Brain microvascular endothelial cell (primary cell): ENCODE measurements at places on chromosomes 1 and 21.

GRCh38 chr1:160675641-160676410 lies 29.0 kb upstream of the SLAMF1 start:
- peak; percentile 50 for DNase-seq

DNA sequence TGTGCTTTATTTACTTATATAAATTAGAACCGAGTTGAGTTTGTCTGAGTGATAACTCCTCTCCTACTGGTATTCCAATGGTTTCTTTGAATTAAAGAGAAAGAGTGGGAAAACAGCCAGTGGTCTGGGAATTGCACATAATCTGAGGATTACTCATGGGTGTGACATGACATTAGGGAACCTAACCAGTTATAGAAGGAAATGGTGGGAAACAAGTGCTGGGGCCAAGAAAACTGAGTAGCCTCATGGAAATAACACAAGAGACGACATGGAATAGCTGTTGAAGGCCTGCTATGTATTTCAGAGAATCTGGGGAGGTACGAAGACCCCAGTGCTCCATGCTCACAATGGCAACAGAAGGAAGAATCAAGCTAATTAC lies 41.8 kb upstream of the LRRC52 start:
- no peak for DNase-seq

GRCh38 chr1:5564578-5565257 lies 427.5 kb downstream of the NPHP4 start:
- no peak for DNase-seq

DNA sequence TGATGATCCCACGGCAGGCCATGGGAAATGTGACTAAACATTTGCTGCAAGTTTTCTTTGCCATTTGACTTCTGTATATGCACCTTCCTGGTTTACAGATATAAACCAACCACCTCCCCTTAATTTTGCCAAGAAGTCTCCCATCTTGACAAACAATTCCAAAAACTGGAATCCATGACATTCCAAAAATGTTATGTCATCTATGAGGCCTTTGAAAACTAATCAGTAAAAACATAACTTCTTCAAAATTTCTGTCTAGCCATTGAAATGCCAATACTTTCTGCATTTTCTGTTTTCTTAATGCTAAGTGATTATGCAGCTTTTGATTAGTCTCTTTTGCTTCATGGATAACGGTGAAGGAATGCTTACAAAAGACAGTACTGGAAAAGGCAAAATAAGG lies 84.1 kb downstream of the LYST start:
- no peak for DNase-seq

- DNase-seq: no peak
Measured at GRCh38 chr1:178932552-178932906, 61.7 kb upstream of the ANGPTL1 start.

- no peak for DNase-seq
Measured at GRCh38 chr1:53783056-53783455, 44.1 kb upstream of the GLIS1 start.

- peak; percentile 29 for DNase-seq
Measured at GRCh38 chr1:206814716-206815341, 42.5 kb upstream of the IL10 start.

GRCh38 chr21:19489930-19490329 lies 1086.3 kb upstream of the TMPRSS15 start:
- DNase-seq: no peak
